Activated CD4-positive, alpha-beta T cell treated with anti-CD3 and anti-CD28 coated beads for 36 hours (primary cell): ENCODE measurements at places on chromosomes 1 and 21. TPM values are rescaled to one million over a fixed set of nuclear protein-coding genes. Genes with fewer than 3 reads are reported as not detected.

Gene MAST2
- total RNA-seq: 20.1 TPM

Gene CELA2A
- not detected for total RNA-seq

- DNase-seq: no peak
Measured at GRCh38 chr1:19079541-19080472, 123.3 kb upstream of the IFFO2 start.

DNA sequence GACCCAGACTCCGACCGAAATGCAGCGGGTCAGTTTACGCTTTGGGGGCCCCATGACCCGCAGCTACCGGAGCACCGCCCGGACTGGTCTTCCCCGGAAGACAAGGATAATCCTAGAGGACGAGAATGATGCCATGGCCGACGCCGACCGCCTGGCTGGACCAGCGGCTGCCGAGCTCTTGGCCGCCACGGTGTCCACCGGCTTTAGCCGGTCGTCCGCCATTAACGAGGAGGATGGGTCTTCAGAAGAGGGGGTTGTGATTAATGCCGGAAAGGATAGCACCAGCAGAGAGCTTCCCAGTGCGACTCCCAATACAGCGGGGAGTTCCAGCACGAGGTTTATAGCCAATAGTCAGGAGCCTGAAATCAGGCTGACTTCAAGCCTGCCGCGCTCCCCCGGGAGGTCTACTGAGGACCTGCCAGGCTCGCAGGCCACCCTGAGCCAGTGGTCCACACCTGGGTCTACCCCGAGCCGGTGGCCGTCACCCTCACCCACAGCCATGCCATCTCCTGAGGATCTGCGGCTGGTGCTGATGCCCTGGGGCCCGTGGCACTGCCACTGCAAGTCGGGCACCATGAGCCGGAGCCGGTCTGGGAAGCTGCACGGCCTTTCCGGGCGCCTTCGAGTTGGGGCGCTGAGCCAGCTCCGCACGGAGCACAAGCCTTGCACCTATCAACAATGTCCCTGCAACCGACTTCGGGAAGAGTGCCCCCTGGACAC is 534 bp downstream of the C1orf56 start:
- DNase-seq: peak; percentile 75

DNA sequence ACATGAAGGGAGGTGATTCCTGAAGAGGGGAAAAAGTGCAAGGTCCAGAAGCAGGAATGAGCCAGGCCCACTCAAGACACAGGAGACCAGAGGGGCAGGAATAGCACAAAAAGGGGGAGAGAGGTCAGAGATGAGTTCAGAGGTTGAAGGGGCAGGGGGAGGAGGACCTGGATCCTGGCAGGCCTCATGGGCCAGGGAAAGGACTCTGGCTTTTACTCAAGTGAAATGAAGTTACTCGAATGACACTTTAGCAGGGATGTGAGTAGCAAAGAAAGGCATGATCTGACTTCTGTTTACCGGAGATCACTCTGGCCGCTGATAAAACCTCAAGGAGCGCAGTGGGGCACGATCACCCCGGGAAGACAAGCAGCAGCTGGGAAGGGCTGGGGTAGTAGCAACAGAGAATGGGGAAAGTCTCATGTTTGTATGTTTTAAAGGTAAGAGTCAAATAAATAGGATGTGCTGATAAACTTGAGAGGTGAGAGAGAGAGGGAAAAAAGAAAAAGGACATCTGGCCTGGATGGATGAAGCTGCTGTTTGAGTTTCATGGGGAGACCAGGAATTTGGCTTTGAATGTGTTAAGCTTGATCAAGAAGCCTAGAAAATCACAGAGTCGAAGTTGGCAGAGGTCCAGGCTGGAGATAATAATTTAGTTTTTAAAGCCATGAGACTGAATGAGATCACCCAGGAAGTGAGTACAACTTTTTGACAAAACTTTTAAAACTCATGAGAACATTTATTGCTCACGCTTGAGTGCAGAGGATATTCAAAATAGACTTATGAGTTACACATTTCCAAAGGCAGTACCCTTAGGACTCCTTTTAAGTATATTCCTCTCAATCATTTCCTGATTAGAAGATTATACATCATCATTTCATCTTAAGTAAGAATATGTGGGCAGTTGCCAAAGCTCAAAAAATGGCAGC is 156.0 kb downstream of the RERE start:
- DNase-seq: peak; percentile 68

- no peak for DNase-seq
Measured at GRCh38 chr1:228743405-228743804, 8.1 kb downstream of the RHOU start.

- no peak for DNase-seq
Measured at GRCh38 chr21:39400173-39400572, 45.4 kb downstream of the LCA5L start.

Gene ZYG11A
- total RNA-seq: 0.25 TPM

Gene APCS
- not detected for total RNA-seq

DNA sequence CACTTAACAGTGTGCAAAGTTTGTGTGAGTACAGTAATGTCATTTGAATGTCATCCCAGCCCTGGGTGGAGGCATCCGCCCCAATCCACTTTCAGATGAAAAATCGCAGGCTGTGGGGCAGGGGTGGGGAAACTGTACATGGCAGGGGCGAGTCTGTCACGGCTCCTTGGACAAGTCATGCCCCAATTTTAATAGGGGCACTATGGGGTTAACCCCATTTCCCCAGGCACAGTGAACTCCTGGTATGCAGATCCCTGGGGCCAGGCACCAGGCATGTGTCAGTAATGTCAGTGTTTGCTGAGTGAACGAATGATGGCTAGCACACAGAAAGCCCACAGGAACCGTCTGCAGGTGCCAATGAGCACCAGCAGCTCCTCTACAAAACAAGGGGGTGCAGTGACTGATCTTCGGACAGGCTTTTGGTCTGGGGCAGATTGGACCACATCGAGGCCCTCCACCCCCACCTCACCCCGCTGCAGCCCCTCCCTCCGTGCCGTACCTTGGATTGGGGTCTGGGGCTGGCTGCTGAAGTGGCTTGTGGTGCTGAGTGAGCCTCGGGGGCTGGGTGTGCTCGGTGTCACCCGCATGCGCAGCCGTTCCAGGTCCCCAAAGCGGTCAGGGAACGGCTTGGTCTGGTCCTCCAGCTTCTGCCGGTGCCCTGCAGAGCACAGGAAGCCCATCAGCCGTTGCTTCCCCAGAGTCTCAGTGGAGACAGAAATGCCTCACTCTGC is 23.2 kb downstream of the RUNX3 start:
- DNase-seq: peak; percentile 9

DNA sequence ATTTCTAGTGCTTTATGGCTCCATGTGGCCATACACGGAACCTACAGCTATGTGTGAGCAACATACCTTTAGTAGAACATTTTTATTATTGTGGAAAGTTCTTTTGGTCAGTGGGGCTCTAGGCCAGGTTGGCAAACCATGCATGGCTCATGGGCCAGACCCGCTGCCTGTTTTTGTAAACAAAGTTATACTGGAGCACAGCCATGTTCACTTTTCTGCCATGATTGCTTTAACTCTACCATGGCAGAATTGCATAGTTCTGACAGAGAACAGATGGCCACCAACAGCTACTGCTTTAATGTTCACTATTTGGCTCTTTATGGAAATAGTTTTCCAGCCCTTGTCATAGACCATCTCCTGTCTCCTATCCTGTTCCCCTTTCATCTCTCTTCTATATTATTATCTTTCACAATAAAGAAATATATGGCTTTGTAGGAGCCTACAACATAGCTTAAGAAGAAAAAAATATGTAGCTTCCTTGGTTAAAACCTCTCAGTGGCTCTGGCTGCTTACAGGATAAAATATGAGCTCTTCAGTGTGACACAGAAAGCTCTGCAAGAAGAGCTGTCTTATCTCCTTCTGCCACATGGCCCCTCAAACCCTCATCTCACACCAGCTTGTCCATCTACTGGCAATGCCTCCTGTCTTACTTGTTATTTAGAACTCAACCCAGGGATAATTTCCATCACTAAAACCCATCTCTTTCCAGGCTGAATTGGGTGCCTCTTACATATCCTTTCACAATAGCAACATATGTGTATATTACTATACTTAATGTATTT is 54.6 kb upstream of the RWDD3 start:
- DNase-seq: no peak

DNA sequence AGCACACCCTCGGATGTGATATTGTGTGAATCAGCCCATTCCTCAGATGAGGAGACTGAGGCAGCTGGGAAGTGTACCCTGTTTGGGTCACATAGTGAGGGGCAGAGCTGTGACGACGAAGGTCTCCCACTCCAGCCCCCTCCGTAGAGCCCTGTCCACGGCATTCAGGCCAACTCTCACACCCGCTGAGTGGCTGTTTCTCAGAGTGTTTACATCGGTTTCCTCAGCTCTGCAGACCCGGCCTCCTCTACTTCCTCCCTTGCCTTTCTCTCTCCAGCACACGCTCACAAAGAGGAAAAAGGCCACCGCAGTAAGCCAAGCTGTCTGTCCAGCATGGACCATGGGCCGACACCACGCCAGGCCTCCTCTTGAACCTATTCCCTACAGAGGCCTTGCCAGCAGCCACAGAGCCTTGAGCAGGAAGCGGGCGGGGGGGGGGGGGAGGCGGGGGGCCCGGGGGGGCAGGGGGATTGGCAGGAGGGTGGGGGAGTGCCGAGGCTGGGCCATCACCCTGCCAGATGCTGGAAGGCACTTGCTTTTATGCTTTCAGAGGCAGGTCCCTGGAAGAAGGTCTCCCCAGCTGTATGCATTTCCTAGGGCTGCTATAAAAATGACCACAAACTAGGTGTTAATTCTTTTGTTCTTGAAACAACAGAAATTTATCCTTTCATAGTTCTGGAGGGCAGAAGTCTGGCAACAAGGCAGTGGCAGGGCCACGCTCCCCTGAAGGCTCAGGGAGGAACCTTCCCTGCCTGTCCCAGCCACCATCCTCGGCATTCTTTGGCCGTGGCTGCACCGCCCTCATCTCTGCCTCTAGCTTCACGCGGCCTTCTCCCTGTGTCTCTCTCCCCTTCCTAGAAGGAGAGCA is 178.4 kb downstream of the PSMG1 start:
- peak; percentile 20 for DNase-seq
